ENCODE measurements at places on chromosomes 6 and 20. TPM values are rescaled to one million over a fixed set of nuclear protein-coding genes. Genes with fewer than 3 reads are reported as not detected.

RSPO3 gene
- total RNA-seq, result not detected

SLC52A3 gene
- not detected for total RNA-seq

ARFGEF2 gene
- 18.6 TPM for total RNA-seq

MYL9 gene
- not detected for total RNA-seq

NOTCH4 gene
- 0.50 TPM for total RNA-seq

SLC35F1 gene
- 0.07 TPM for total RNA-seq

DEF6 gene
- 89.9 TPM for total RNA-seq

SGK2 gene
- 0.27 TPM for total RNA-seq

OXT gene
- not detected for total RNA-seq

CDK5RAP1 gene
- total RNA-seq, result 42.4 TPM

BTN1A1 gene
- total RNA-seq, result 0.07 TPM

TNFRSF6B gene
- not detected for total RNA-seq

FAM217A gene
- not detected for total RNA-seq

LGSN gene
- total RNA-seq, result not detected

DNA sequence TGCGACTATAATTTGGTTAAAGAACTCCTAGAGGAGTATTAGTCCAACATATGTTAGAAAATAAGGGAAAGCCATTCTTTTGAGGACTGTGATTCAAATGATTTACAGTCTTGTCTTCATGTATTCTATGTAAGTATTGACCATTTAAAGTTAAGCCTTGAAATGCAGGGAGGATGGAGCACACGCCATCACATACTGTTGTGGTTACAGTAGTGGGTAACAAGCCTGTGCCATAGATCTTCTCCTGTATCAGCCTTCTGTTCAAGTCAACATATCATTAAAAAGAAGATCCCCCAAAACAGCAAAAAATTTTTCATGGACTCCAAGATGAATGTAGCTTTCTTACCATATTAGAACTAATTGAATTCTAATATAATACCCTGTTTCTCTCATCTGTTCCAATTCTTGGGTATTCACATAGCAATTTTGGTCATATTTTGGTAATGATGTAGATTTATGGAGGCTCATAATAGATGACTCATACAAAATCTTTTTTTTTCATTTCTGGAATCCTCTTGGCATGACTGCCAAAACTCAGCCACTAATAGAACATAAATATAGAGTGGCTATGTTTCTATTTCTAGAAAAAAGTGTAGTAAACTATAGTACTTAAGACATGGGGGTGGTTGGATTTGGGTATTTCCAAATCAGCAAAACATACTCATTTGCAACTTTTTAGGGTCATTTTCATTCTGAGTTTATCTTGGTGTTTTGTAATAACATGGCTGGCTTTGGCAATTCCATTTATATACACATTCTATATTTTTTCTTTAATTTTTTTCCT, 413.5 kb downstream of the BCKDHB start:
- DNase-seq, result no peak

GRCh38 chr6:128380891-128381290, 139.5 kb downstream of the PTPRK start:
- DNase-seq, result no peak

DNA sequence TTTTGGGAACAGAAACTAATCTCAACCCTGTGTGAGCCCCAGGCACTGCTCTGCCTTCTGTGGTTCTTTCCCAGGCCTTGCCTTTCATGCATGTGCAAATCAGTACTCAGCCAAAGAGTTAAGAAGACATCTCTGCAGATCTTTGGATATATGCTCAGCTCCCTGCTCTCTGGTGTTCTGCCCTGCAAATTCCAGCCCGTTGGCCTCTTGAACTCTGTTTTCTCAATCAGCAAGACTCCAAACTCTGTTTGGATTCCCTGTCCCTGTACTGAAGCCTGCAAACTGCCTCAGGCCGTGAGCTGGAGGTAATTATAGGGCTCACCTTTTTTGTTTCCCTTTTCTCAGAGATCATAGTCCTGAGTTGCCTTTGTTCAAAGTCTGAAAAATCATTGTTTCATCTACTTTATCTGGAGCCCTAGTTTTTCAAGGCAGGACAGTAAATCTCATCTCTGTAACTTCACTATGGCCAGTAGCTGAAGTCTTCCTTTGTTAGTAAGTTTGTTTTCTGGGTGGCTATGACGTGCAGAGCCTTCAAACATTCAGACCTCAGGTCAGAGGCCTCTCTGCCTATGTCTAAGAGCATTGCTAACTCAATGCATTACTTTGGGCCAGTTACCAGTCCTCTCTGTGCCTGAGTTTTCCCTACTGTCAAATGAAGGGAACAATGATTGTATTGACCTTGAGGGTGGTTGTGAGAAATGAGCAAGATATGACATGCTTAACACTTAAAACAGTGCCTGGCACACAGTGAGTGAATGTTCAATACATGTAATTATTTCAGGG, 15.9 kb upstream of the MDFI start:
- DNase-seq, result no peak

GRCh38 chr6:28311139-28311823, 24.7 kb downstream of the ZSCAN31 start:
- no peak for DNase-seq

GRCh38 chr6:69866351-69866769, at the start of gene COL19A1:
TSS of gene COL19A1 (plus strand) at chr6:69866556. CDS start at chr6:69879568, 13,012 bp downstream.
- peak; percentile 26 for DNase-seq

- DNase-seq, result peak; percentile 63
Measured at GRCh38 chr6:52362443-52363227, 684 bp downstream of the PAQR8 start.

- DNase-seq, result no peak
Measured at GRCh38 chr6:79421001-79421411, 116.2 kb downstream of the LCA5 start.

- DNase-seq, result no peak
Measured at GRCh38 chr6:15352845-15353244, 107.0 kb downstream of the JARID2 start.

DNA sequence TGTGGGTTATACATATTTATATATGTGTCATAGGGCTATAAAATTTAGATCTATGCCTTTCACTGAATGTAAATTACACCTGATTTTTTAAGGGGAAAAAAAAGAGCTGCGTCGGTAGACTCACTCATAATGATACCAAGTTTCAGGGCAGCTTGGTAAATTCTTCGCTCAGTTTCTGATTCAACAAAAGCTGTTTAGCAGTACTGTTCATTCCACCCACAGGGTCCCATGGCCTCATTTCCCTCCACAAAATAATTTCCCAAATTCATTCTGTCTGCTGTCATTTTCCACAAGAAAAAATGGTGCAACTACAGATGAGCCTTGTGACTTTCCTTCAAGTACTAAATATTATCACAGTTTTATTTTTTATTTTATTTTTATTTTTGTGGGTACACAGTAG, 63.7 kb downstream of the PAK5 start:
- no peak for DNase-seq

- DNase-seq, result no peak
Measured at GRCh38 chr6:150070236-150070818, 1.4 kb upstream of the ULBP3 start.

DNA sequence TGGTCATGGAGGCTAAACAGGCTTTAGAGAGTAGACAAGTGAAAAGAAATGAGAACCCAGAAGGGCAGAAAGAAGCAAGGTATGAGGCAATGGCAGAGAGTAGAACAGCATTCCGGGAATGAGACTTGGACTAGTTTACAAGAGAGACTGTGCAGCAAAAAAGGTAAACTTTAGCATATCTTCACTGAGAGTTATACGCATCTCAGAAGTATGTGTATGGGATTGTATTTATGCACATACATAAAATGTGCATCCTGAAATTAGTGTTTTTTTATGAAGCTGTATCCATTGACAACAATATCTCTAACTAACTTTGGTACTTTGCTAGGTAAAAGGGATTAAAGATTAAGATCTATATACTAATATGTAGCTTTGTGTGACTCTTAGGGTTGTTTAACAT, 753.6 kb downstream of the BCKDHB start:
- DNase-seq, result no peak

DNA sequence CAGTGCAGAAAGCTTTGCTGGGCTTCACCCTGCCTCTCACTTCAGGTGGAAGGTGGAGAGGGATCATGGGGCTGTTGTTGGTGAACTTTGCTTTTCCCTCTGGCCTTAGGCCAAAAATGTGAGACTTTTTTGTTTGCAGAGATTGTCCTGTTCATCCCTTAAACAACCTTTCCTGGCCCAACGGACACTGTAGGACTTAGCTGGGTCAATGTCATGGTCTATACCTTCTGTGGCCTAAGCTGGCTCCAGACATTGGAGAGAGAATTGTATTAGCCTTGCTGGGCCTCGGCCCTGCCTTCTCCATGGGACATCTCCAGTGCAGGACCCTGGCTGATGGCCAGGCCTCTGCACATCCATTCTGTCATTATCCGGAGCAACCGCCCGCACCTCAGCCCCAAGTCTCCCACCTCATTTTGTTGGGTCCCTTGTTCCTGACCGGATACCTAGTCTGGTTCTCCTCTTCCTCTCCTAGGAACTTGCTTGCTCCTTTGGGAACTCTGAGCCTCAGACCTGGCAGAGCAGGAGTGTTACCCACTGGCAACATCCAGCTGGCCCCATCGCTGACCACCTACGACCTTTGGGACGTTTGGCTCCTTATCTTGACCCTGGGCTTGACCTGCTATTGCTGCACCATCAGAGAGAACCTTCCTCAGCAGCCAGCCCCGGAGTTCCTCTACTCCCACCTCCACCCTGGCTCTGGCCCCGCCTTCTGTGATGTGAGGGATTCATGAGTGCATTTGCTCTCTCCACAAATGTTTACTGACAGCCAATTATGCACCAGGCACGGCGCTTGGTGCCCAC, 128.2 kb downstream of the BANF2 start:
- no peak for DNase-seq

DNA sequence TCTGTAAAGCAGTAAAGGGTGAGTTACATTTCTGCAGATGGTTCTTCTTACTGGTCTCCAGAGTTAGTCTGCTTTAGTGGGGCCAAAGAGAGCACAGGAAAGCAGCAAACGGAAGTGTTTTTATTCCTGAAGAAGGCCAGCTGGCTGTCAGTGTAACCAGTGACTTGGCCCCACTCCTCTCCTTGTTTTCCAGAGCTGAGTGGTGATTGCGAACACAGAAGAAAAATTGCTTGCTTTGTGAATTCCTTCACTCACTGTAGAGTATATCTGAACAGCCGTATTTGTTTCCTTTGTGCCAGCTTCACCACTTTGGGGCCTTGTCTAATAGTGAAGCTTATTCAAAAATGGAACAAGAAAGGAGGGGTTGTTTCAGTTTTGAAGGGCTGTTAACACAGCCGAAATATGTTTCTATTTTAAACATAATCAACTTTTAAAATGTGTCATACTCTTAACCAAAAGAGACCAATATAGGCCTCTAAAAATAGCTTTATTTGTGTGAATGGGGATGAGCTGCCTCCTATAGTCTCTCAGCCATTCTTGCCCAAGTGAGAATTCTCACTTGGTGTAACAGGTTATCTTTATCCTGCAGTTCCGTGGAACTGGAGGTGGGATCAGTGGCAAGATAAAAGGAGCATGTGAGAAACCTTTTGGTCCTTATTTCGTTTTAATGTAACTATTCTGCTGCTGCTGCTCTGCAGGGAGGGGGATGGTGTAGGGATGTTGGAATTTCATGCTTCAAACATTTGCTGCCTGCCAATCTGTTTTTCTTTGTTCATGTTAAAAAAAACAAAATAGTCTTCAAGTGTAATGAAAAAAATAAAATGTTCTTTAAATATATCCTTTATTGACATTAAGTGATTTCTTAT, 37.8 kb downstream of the ZC2HC1B start:
- DNase-seq, result peak; percentile 8

GRCh38 chr6:11432713-11433450, 104.7 kb upstream of the TMEM170B start:
- DNase-seq, result no peak

- DNase-seq, result no peak
Measured at GRCh38 chr20:20744170-20744725, 31.8 kb upstream of the RALGAPA2 start.

GRCh38 chr6:147390909-147391536, 117.5 kb upstream of the SAMD5 start:
- DNase-seq, result peak; percentile 44

- no peak for DNase-seq
Measured at GRCh38 chr6:34324738-34325444, 67.6 kb downstream of the NUDT3 start.

DNA sequence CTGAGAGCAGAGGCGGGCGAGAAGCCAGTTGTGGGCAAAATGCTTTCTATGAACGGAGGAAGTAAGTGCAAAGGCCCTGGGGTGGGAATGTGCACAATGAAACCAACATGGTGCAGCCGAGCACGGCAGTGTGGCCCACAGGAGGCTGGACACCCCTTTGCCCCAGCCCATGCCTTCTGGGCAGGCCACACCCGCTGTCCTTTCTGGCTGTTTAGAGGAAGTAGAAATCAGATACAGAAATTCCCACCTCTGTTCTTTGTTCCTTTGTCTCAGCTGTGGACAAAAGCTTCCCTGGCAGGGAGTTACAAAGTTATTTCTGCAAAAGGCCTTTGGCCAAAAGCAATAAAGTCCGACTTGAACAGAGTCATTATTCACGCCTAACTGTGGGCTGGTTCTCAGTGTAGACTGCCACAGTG, 11.9 kb downstream of the SULF2 start:
- no peak for DNase-seq

- no peak for DNase-seq
Measured at GRCh38 chr20:50594591-50595432, 84.6 kb downstream of the PTPN1 start.

GRCh38 chr20:16017656-16018055, 555.6 kb downstream of the KIF16B start:
- no peak for DNase-seq

- DNase-seq, result no peak
Measured at GRCh38 chr6:10303608-10304506, 111.0 kb downstream of the TFAP2A start.

DNA sequence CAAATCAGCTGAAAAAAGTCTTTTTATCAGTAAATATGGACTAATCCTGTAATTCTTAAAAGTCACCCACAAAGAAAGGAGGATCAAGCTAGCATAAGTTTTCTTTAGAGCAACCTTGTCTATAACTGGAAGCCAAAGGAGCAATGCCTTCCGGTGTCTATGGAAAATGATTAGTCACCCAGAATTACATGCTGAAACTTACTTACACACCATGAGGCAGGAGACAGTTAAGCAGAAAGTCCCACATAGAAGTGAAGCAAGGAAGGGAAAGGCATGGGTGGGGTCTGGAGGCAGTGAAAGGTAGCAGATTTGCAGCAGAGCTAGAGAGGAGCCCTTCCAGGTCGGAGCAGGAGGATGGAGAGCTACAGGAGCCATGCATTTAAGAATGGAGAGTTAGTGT, 153.7 kb upstream of the RIPOR2 start:
- DNase-seq, result no peak

DNA sequence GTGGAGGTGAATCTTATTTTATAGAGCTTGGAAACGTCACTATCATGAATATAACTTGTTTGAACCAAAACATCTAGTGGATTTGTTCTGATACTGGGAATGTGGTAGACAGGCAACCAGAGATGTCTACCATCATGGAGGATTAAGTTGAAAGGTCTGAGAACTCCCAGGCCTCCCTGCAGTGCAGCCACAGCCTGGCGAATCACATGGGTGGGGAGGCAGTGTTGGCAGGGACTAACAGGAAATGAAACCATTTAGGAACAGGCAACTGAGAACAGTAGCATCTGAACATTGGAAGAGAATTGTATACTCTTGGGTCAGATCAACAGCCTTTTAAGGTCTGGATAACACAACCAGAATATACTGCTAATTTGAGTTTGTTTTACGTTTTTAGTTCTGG, 22.3 kb upstream of the CEP162 start:
- DNase-seq, result no peak

- DNase-seq, result no peak
Measured at GRCh38 chr20:35166242-35166830, 5.5 kb upstream of the PROCR start.

GRCh38 chr6:21748343-21749056, 154.9 kb downstream of the SOX4 start:
- DNase-seq, result no peak

GRCh38 chr6:158686791-158687381, 37.0 kb downstream of the SYTL3 start:
- DNase-seq, result peak; percentile 58

- no peak for DNase-seq
Measured at GRCh38 chr20:47544240-47544639, 42.6 kb downstream of the NCOA3 start.

All from activated naive CD4-positive, alpha-beta T cell treated with anti-CD3 and anti-CD28 coated beads for 36 hours (primary cell).